ENCODE measurements at places on chromosomes 3 and 15.

DNA sequence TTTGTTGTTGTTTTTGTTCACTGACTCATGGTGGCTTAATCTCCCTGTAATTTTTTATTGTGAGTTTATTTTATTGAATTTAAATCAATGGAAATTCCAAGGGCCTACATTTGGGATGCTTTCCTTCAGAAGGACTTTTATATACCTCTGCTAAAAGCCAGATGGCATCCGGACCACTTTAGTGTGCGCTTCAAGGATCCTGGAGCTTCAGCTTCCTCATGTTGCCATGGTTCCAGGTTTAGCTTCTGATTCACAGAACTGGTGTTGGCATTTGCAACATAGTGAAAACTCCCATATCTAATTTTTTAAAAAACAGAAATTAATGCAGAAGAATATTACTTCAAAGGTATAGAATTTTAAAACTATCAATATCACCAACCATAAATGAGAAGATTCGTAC, 8.5 kb upstream of the HACD2 start:
- no peak for DNase-seq

DNA sequence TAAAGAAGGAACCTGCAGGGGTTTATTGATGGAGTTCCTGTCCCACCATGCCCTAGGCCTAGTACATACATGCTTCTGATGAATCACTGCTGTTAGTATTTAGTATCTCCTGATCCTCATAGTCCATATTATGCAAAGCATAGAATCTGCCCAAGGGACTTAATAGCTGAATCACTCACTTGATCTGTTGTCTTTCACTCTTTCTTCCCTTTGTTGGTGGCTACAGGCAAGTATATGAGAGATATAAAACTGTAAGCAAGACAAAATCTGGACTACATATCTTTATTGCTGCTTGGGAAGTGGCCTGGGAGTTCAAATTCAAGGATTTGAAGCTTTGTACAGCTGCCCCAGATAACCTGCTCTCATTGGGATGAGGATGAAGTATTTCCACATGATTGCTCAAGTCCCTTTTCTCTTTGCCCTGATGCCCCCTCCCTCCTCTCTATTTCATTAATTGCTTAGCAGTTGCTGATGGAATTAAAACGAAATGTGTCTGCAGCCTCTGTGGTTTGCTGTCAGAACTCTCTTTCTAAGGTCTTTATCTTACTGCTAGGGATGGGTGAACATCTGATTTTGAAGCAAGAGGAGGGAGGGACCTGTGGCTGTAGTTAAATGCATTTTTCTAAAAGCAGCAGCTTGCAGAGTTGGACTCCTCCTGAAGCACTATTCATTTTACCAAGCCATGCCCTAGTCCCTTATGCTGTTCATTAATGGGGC, 114.1 kb downstream of the ZNF609 start:
- DNase-seq, result no peak

GRCh38 chr3:81891055-81891895, 129.8 kb upstream of the GBE1 start:
- DNase-seq, result peak; percentile 45

GRCh38 chr3:119601154-119601553, 3.5 kb downstream of the PLA1A start:
- DNase-seq, result no peak

GRCh38 chr3:17356585-17356984, 385.8 kb downstream of the TBC1D5 start:
- DNase-seq, result no peak

All from neuronal stem cell (in vitro differentiated cells).